SK-N-SH (cell line): ENCODE measurements at places on chromosomes 4 and X.

- DNase-seq: no peak
Observed at GRCh38 chrX:132704769-132705168, 215.9 kb upstream of the MBNL3 start.

- no peak for DNase-seq
Observed at GRCh38 chrX:21176921-21177571, 197.2 kb upstream of the CNKSR2 start.

DNA sequence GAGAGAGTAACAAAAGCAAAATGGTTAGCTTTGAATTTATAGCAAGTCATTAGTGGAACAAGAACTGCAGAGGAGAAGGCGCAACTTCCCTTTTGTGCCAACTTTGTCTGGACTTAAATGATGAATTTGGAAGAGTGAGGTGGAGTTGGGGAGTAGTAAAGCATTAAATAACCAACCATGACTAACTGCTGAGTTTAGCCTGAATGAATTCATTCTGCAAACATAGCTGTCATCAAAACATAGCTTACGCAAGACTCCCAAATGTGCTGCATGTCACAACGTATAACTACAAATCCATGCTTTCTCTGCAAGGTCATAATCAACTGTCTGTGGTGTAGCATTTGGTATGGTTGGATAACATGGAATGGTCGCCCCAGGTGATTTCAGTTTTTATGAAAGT is 75.9 kb upstream of the RPL34 start:
- DNase-seq: no peak

DNA sequence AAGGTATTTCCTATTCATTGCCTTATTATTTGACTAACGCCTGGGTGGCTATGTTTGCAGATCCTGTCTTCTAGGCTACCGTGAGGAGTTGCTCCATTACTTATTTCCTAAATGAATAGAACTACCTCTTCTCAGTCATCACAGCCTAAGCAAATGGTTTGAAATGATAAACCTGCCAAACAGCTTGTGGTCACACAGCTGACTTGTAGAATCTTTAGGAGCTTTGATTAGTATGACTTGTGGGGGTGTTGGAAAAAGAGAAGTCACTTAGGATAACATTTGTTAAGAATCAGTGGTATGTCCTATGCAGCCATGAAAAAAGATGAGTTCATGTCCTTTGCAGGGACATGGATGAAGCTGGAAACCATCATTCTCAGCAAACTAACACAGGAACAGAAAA is 169.3 kb downstream of the PPARGC1A start:
- no peak for DNase-seq

DNA sequence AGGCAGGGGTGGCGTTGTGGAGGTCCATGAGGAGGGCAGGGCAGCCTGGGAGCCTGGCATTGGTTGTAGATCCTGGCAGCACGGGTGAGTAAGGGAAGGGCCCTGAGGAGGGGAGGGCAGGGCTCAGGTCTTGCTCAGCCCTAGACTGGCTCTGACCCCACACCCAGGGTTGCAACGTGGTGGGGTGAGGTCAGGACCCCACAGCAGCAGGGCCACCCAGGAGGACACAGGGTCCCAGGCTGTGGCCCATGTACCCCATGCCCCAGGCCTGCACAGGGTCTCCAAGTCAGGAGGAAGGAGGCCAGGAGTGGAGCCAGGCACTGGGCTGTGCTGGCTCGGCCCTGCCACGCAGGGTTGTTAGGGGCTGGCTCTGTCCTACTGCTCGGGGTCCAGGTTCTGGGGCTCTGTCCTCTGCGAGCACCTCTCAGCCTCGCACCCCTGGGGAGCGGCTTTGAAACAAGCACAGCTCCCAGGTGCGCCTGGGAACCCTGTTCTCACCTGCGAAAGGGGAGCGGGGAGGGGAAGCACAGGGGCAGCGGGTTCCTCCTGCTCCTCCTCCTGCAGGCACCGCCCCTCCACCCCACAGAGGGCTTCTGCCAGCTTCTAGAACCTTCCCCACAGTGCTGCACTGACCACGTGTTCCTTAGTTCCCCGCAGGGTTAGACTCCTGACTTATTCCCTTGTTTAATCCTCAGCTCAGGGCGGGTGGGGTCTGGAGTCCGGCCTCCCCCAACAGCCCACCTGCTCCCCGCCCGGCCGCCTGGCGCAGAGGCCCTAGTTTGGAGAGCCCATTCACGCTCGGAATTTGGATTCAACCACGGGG is 20.4 kb downstream of the MSANTD1 start:
- DNase-seq: peak; percentile 22

GRCh38 chr4:6345096-6345830 is 75.6 kb downstream of the WFS1 start:
- no peak for DNase-seq

DNA sequence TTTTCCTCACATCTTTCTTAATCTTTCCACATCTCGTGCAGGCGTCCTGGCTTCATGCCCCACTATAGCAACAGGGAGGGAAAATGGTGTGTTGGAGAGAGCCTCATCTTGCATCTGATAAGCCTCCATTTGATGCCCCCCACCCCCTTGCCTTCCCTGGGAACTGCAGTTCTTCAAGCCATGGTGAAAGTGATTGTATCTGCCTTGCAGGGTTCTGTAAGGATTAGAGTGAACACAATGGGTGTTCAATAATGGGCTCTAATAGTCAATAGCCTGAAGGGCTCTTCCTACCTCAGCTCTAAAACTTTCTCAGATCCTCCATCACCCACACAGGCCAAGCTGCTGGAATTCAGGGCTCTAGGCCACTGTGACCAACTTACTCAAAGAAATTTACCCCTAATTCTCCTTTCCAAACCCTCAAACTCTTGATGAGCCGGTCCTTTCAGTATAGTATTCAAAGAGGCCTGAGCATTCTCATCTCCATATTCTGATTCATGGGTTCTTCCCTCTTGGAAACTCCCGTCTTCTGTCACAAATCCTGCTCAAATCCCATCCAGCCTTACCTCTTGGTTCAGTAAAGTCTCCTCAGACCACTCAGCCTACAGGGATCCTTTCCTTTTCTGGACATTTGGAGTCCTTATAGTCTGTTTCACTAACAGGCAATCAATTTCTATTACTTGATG is 128.3 kb upstream of the TRIM2 start:
- no peak for DNase-seq

DNA sequence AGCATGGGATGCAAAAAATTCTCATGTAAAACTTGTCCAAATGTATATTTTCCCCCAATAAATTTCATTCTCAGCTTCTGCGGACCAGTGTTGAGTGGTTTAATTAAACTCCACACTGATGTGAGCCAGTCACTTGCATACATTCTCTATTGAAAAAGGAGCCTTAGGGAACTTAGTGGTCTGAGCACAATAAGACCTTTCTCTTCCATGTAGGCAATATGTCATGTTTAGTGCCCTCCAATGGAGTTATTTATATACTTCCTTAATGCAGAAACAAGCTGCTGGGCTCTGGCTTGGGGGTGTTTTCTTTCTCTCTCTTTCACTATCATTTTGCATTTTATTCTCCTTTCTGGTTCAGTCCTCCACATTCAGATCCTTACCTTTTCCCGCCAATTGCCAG is 196.9 kb downstream of the ANAPC10 start:
- no peak for DNase-seq

GRCh38 chr4:13989501-13989900 is 362.0 kb upstream of the BOD1L1 start:
- DNase-seq: no peak
